ENCODE measurements at places on chromosomes 4 and X.
A peak's percentile ranks its signal among the peaks of the same experiment; 100 is the strongest.

- no peak for DNase-seq
Observed at GRCh38 chr4:6773616-6774540, 8.6 kb upstream of the KIAA0232 start.

GRCh38 chr4:18626366-18626765, 604.8 kb upstream of the LCORL start:
- DNase-seq = no peak

GRCh38 chr4:26484032-26484515, 6.2 kb downstream of the CCKAR start:
- DNase-seq = no peak

GRCh38 chrX:101290957-101291603, at the start of gene TAF7L:
Gene TAF7L (minus strand): TSS chrX:101291334. CDS start chrX:101287543, 3,791 bp downstream.
- no peak for DNase-seq

GRCh38 chr4:148092316-148093014, 349.7 kb downstream of the NR3C2 start:
- no peak for DNase-seq

GRCh38 chr4:82621251-82621650, 59.5 kb upstream of the TMEM150C start:
- DNase-seq = no peak

DNA sequence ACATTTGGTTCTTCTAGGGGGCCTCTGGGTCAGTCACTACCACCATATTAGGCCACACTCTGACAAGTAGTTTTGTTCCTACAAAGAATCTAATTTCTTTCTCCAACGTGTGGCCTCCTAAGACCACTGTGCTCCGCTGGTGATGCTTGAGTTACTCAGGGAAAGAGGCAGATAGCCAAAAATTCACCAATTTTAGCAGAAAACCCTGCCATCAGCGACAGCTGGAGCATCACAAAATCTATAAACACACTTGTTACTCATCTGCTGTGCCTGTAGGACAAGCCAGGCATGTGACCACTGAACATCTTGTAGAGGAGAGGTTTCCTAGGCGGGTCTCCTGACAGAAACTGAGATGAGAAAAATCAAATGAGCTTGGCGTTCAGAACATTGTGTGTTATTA, 105.4 kb downstream of the SYNPO2 start:
- DNase-seq = no peak

DNA sequence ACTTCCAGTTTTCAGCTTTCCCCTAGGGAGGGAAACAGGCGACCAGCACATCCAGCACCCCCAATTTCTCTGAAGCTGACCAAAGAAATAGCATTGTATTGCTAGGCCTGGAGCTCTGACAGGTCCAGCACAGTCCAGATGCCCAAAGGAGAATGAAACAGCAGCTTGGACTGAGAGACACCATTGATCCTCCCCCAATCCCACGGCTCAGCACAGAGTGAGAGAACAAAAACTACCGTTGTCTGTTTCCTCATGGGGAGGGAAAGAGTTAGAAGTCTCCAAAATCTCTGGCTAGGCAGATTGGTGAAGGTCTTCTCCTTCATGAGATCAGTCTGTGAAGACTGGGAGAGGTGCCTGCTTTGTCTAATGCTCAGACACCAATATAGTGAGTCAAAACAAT, 8.6 kb downstream of the TCEAL7 start:
- no peak for DNase-seq

DNA sequence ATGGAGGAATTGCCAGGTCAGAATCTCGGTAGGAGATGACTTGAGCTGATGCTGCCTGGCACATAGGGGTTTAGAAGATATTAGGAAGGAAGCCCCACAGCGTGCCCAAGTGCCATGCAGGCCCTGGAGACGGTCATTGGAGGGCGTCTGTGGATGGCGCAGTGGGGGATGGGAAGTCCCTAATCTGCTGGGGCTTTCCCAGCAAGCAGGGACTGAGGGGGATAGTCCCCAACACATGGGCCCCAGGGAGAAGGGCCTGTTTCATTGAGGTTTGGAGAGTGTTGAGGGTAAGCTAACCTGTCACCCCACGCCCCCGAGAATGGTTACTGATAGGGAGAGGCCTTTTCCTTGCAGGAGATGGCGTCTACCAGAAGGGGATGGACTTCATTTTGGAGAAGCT, 7.8 kb downstream of the TAFAZZIN start:
- no peak for DNase-seq

- no peak for DNase-seq
Observed at GRCh38 chrX:107629540-107629909, 1.2 kb downstream of the PRPS1 start.

DNA sequence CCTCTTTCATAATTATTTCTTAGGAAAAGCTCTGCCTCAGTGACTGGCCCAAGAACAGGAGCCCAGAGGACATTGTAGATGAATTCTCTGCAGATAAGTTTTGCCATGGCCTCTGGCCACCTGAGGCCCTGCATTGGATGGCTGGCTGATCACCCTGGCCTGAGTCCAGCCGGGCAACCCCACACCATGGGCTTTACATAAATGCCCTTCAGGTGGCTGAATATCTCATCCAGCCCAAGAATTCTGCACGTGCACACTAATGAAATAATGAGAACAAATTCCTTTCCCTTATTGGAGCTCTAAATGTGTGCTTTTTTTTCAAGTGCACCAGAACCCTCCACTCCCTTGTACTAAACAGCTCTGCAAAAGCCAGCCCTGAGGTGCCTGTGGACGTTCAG, 65.7 kb downstream of the IRF2 start:
- no peak for DNase-seq

DNA sequence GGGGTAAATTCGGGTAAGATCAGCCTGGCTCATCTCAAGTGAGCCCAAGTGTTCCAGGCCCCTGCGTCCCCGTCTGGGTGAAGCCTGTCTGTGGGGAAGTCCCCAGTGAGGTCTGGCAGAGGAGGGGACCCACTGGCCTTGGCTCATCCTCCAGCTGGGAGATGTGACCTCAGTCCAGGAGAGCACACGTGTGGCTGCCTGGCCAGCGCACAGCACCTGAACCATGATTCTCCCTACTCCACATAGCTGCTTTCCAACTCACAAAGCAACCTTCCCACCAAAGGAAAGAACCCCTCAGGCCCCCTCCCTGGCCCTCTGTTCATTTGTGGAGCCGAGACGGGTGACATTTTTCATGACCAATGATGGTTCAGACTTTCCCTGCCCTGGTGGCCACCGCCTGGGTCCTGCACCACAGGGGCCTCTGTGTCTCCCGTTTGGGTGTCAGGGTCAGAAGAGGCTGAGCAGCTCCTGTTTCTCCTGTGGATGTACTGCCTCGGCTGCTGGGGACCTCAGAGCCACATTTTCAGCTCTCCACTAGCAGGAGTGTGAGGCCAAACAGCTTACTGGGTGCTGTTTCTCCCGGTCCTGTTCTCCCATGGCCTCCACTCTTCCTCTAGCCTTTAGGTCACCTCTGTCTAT, 111.4 kb downstream of the CPZ start:
- no peak for DNase-seq

- DNase-seq = peak; percentile 12
Observed at GRCh38 chr4:878796-879728, 53.1 kb downstream of the GAK start.

DNA sequence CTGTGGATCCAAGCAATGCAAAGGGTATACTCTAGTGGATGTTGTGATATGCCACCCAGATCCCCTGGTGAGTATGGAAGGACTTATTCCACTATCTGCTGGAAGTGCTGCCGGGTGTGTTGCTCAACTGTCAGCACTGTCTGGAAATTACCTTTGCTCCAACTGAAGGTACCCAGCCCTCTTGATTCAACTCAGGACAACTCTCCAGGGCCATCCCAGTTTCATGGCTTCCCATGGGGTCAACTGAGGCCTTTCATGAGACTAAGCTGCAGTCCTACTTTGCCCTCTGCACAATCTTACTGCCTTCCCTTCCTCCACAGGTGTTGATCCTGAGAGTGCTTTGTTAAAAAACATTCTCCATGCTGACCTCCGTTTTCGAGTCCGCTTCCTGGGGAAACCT, 99.8 kb downstream of the SPRY1 start:
- DNase-seq = no peak

GRCh38 chr4:2318885-2319284, 57.0 kb upstream of the MXD4 start:
- DNase-seq = no peak

DNA sequence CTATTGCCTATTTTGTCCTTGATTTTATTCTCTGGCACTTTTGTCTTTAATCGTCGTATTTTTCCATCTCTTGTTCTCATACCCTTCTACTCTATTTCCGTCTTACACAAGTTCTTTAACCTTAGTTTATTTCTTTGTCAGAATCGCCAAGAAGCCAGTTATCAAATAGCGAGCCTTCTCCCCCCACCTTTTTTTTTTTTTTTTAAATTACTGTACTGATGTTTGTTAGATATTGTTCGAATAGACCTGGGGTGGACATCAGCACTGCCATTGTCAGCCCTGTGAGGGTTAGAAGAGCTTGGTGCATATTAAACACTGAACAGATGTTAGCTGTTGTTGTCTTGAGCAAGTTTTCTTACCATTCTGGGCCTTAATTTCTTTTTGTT, 1.2 kb downstream of the SPCS3 start:
- no peak for DNase-seq

DNA sequence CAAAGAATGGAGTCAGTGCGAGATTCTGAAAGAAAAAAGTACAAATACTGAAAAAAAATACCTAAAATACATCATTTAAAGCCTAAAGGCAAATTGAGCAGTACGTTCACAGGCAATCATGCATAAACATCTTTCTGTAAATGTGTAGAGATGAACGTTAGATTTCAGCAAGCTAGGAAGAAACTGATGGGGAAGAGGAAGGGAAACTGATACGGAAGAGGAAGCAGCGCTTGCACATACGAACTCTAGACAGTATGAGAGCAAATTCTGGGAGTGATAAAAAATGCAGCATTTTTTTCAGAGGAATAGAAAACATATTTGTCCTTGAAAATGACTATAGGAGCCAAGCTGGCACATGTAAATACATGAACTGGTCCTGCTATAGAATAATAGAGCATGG, 9.4 kb downstream of the ANKRD50 start:
- no peak for DNase-seq

DNA sequence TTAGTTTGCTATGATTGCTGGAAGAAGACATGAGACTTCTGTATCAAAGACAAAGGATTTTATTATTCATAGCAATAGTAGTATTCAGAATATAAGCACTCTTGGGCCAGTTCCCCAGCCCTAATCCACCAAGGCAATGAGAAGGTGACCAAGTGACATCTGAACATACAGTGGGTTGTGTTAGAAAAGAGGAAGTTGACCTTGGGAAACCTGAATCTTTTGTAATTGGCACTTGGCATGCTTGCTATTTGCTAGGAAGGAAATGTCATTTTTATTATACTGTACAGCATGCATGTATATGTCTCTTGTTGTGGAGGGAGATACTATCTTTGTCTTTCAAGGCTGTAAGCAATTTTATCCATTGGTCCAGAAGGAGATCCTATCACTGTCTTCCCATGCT, 216.1 kb upstream of the FAT1 start:
- no peak for DNase-seq

DNA sequence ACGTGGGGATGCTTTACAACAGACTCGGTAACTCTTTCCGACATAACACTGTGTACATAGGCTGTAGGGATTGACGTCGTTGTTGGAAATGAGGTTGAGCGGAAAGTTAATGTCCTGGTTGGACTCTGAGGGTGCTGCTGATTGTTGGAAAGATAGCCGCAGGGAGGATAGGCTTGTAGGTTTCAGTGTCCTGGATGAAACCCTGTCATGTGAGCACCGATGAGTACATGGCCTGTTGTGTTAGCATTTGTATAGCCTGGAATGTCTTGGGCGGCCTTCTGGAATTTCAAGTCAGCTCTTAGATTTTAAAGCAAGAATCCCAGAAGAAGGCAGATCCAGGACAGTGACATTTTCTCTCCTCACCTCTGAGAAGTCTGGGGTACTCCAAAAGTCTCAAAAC, 63.3 kb downstream of the TBC1D14 start:
- DNase-seq = no peak

DNA sequence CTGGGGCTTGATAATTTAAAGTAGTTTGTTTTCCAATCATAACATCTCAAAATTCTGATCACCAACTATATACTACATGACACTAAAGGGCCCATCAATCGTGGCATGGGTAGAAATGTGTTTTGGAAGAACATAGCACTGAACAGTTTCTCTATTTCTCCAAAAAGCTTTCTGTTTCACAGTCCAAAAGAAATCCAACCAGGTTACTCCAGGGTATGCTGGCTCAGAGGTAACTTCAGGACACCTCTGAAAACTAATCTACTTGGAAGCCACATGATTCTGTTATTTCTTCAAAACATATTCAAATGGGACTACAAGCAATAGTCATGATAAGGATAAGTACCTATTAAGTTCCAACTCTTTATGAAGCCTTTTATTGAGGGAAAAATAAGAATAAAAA, 8.3 kb downstream of the PHKA1 start:
- no peak for DNase-seq

GRCh38 chrX:28273736-28274135, 292.5 kb upstream of the DCAF8L1 start:
- no peak for DNase-seq

GRCh38 chrX:65581661-65582339, 47.2 kb upstream of the LAS1L start:
- DNase-seq = peak; percentile 23

DNA sequence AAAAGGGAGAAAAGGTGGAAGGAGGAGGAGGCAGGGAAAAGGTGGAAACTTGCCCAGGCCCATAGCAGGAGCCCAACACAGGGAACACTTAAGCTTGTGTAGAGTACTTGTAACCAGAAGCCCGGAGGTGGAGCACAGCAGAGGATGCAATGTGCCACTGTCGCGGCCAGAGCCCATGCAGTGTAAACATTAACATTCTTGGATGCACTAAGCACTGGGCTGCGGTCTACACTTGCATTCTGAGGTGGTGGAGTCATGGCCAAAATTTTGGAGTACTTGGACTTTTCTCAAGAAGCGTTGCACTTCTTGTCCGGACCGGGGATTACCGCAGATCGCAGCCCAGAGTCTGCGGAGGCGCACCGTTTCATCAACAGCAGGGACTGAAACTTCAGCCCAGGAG, 4.5 kb upstream of the RHOXF1 start:
- no peak for DNase-seq

- no peak for DNase-seq
Observed at GRCh38 chr4:28117084-28117682, 1256.5 kb downstream of the STIM2 start.

DNA sequence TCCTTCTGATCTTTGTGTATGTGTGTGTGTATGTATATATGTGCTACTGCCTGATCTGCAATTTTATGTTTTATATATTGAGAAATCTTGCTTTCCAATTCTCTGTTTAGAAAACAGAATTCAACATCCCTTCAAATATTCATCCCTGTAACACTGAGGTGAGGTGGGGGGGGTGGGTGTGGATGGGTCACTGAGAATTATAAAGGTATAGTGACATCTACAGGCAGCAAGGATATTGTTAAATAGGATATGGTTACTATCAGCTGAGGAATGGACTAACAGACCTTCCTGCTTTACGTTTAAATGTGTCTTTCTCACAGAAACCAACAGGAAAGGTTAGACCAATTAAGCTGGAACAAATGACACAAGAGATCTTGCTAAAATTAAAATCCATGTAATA, 19.0 kb upstream of the MAGEB2 start:
- no peak for DNase-seq

DNA sequence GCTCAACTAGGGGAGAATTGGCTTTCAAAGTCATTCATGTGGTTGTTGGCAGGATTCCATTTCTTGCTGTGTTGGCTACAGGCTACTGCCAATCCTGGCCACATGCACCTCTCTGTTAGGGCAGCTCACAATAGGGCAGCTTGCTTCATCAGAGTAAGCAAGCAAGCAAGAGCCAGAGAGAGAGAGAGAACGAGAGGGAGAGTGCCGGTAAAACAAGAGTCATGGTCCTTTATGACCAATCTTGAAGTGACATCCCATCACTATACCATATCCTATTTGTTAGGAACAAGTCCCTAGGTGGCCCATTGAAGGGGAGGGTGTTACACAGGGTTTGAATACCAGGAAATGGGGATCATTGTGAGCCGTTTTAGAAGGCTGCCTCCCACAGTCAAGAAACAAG, 33.0 kb upstream of the TLR2 start:
- no peak for DNase-seq

Measured in activated T-helper 9 cell treated with anti-CD3 and anti-CD28 coated beads, Interleukin-2, amount 50 U/mL, for 16 hours (primary cell).